ENCODE measurements at places on chromosomes 2 and 18. TPM values are rescaled to one million over a fixed set of nuclear protein-coding genes. Genes with fewer than 3 reads are reported as not detected.

Gene ERICH2
- 0.91 TPM for total RNA-seq

Gene MTCL1
- 15.3 TPM for total RNA-seq

Gene CACNB4
- total RNA-seq = 2.2 TPM

Gene PPM1G
- total RNA-seq = 60.7 TPM

Gene SERPINB4
- not detected for total RNA-seq

GRCh38 chr2:12014088-12014960 lies 267.9 kb downstream of the LPIN1 start:
- H3K27ac ChIP-seq = no peak overlapping the region
- no peaks in the 10 kb centered on the region for H3K27me3 ChIP-seq
- peaks cover 8% of the 10 kb centered on the region for H3K4me1 ChIP-seq
- H3K4me3 ChIP-seq = no peak overlapping the region

GRCh38 chr18:13676471-13676870 lies 49.9 kb downstream of the FAM210A start:
- no peaks in the 10 kb centered on the region for H3K36me3 ChIP-seq
- no peaks in the 10 kb centered on the region for H3K27me3 ChIP-seq
- H3K4me3 ChIP-seq = no peak overlapping the region
- DNase-seq = no peak
- H3K4me1 ChIP-seq = no peaks in the 10 kb centered on the region

GRCh38 chr2:234135750-234136221 lies 85.3 kb downstream of the SPP2 start:
- no peaks in the 10 kb centered on the region for H3K27me3 ChIP-seq
- peaks cover 3% of the 10 kb centered on the region for H3K4me1 ChIP-seq
- DNase-seq = peak; percentile 87
- H3K4me3 ChIP-seq = no peak overlapping the region

DNA sequence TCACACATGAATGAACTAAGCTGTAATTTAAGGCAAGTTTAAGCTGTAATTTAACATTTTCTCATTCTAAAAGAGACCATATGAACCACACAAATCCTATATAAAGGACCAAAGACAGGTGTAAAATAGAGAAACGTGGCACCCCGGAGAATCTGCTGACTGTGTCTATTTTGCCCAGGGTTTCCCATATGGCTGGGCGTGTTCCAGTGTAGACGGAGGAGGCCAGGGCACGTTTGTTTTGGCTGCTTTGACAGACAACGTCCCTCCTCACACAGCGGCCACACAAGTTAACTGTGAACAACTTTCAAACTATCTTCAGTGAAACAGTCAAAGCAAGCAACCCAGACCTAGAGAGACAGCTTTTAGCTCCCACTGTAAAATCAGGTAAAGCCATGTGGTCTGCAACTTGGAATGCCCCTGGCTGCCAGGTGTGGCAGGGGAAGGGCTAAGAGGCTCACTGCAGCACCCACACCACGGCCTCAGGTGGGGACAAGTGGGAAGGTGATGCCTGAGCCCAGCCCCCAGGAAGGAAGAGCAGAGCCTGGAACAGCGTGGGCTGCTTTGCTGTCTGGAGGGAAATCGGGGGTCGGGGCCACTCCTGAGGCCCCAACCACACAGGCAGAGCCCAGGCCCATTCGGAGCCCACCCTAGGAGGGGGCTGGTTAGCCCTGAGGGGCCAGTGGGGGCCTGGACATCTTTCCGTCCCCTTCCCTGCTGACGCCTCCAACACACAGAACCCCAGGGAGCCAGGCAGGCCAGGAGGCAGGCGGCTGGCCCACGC lies 40.7 kb downstream of the SLC66A2 start:
- DNase-seq = no peak
- H3K36me3 ChIP-seq = peaks cover 6% of the 10 kb centered on the region
- no peaks in the 10 kb centered on the region for H3K27me3 ChIP-seq

All from kidney (tissue), 22 donors.